HFFc6 (cell line): ENCODE measurements at places on chromosomes 6 and 20.

DNA sequence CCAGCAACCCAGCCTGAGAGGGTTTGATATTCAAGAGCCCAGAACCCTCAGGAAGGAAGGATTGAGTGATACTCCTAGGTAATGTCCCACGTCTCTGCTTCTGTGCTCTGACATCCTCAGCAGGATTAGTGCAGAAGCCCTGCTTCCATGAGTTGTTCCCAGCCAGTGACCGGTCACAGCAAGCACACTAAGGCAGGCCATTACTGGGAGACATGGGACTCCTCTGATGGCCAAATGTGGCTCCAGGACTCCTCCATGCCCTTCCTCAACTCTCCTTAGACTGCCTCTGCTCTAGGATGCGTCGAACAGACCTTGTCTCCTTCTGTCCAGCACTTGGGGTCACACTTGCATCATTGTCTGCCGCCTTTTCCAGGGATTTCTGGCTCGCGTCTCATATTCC lies 7.6 kb downstream of the HLA-A start:
- H3K27ac ChIP-seq = no peak overlapping the region
- H3K27me3 ChIP-seq = peaks cover 3% of the 10 kb centered on the region
- DNase-seq = no peak

DNA sequence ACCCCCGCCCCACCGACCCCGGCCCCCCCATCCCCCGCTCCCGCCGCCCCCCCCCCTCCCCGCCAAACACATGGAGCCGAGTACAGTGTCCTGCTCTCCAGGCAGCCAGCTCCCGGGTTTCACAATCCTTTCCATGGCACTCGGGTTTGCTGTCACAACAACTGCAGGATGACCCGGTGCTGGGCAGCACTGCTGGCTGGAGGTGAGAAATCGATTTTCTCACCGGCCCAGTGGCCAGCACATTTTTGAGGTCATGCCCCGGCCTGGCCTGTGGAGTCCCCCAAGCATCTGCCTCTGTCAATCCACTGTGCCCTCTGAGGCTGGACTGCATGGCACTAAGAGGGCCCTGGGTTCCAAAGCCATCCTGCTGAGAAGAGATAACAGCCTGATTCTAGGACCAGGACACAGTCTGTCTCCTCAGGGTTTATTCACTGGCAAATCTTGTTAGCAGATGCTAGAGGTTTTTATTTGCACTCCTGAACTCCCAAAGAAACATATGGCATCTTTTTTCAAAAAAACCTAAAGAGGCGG lies 129.5 kb downstream of the NFATC2 start:
- H3K4me3 ChIP-seq = no peak overlapping the region; the same call in 1 of the 2 replicates
- no peaks in the 10 kb centered on the region for H3K36me3 ChIP-seq
- H3K27ac ChIP-seq = no peak overlapping the region; the same call in 1 of the 2 replicates
- no peaks in the 10 kb centered on the region; the same call in 1 of the 2 replicates for H3K27me3 ChIP-seq

GRCh38 chr6:6003621-6004366 lies 2.9 kb downstream of the NRN1 start:
- DNase-seq = no peak
- H3K36me3 ChIP-seq = peaks cover 13% of the 10 kb centered on the region
- H3K27me3 ChIP-seq = peaks cover 46% of the 10 kb centered on the region
- no peak overlapping the region for H3K4me3 ChIP-seq

DNA sequence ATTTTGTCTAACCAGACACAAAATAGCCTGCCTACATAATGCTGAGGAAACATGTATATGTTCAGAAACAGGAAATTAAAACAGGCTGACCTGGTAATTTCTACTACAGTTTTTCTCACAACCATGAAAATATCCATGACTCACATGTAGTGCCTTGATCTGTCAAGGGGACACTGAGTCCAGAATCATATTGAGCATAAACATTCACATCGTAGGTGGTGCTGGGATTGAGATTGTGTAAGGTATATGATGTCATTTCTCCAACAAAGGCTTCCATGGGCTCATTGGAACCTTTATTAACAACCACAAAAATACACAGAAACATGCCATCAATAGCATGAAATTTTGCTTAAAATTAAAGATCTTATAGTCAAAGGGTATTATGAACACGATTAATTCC lies 80.9 kb downstream of the COL12A1 start:
- H3K4me3 ChIP-seq = no peak overlapping the region
- H3K4me1 ChIP-seq = peaks cover 41% of the 10 kb centered on the region
- H3K36me3 ChIP-seq = peaks cover 78% of the 10 kb centered on the region
- no peak overlapping the region; the same call in 1 of the 2 replicates for H3K27ac ChIP-seq
- no peak for DNase-seq

GRCh38 chr20:50041246-50041873 lies 58.6 kb downstream of the SNAI1 start:
- no peak overlapping the region for H3K4me3 ChIP-seq
- H3K27me3 ChIP-seq = peaks cover 1% of the 10 kb centered on the region
- no peak for DNase-seq
- no peaks in the 10 kb centered on the region for H3K36me3 ChIP-seq
- no peak overlapping the region for H3K27ac ChIP-seq
- peaks cover 7% of the 10 kb centered on the region for H3K4me1 ChIP-seq

DNA sequence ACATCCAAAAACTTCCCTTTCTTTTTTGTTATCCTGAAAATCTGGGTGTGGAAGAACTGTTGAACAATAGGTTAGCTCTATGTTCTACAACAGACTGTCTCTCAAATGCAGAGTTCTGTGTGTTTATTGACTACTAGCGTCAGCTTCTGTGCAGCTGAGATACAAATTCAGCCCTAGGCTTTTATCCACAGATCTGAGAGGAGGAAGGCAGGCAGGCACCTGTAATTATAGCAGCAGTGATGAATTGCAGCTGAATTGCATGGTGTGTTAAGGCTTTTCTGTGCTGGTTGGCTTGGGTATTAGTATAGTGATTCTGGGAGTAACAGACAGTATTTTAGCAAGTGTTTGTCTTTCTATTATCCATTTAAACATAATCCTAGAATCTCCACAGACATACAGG lies 24.4 kb downstream of the GRIK2 start:
- DNase-seq = no peak
- no peak overlapping the region for H3K27ac ChIP-seq
- H3K4me3 ChIP-seq = no peak overlapping the region

- DNase-seq = no peak
- peaks cover 16% of the 10 kb centered on the region for H3K4me1 ChIP-seq
- H3K4me3 ChIP-seq = no peak overlapping the region
- no peak overlapping the region for H3K27ac ChIP-seq
- peaks cover 2% of the 10 kb centered on the region; the same call in 1 of the 2 replicates for H3K27me3 ChIP-seq
Observed at GRCh38 chr6:135703621-135704020, 147.9 kb upstream of the PDE7B start.

- H3K27me3 ChIP-seq = peaks cover 2% of the 10 kb centered on the region
- H3K36me3 ChIP-seq = peaks cover 46% of the 10 kb centered on the region
- H3K4me1 ChIP-seq = peaks cover 21% of the 10 kb centered on the region
- no peak for DNase-seq
- no peak overlapping the region for H3K27ac ChIP-seq
Observed at GRCh38 chr6:37460805-37461204, 27.8 kb downstream of the CMTR1 start.

- H3K4me3 ChIP-seq = no peak overlapping the region
- H3K27me3 ChIP-seq = peaks cover 10% of the 10 kb centered on the region
- peaks cover 13% of the 10 kb centered on the region for H3K4me1 ChIP-seq
- DNase-seq = no peak
Observed at GRCh38 chr20:10679269-10679668, 5.5 kb upstream of the JAG1 start.

GRCh38 chr20:47951521-47951971 lies 166.3 kb upstream of the SULF2 start:
- H3K4me1 ChIP-seq = no peaks in the 10 kb centered on the region
- peaks cover 2% of the 10 kb centered on the region for H3K27me3 ChIP-seq
- H3K4me3 ChIP-seq = no peak overlapping the region
- H3K27ac ChIP-seq = no peak overlapping the region
- DNase-seq = no peak
- H3K36me3 ChIP-seq = peaks cover 6% of the 10 kb centered on the region

DNA sequence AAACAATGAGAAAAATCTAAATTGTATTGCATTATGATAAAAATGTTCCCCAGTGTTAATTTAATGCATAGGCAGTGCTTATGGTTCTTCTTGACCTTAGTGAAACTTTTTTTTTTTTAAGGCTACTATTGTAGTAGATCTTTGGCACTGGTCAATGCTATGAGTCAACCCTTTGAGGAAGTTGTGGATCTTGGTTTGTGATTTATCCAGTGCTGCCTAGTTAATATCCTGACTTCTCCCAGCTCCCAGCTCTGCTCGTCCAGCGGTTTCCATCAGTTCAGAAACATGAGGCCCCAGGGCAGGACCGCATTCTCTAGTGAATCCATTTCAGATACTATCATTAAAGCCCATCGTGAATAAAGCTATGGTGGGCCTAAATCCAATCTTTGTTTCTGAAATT lies 364.5 kb upstream of the JARID2 start:
- H3K27ac ChIP-seq = peak overlapping the region; percentile 76
- H3K27me3 ChIP-seq = no peaks in the 10 kb centered on the region
- DNase-seq = peak; percentile 64
- H3K4me3 ChIP-seq = no peak overlapping the region

DNA sequence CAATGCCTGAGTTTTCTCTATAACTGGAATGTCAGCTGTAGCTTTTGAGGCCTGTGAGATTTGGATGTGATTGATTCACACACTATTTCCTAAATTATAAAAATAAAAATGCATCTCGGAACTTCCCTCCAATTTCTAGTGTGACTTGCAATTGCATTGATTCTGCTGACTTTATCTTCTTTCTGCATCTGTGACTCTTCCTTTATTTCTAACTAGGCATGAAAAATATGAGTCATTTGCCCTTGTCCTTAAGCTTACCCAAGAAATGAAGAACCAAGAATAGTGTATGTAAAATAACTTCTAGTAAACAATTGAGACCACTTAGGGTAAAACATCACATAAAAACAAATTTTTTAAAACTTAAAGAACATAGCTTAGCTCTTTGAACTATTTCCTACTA lies 12.9 kb downstream of the OR2J2 start:
- H3K27ac ChIP-seq = no peak overlapping the region
- H3K27me3 ChIP-seq = no peaks in the 10 kb centered on the region; the same call in 1 of the 2 replicates
- peaks cover 5% of the 10 kb centered on the region; the same call in 1 of the 2 replicates for H3K36me3 ChIP-seq
- DNase-seq = no peak
- H3K4me1 ChIP-seq = no peaks in the 10 kb centered on the region

DNA sequence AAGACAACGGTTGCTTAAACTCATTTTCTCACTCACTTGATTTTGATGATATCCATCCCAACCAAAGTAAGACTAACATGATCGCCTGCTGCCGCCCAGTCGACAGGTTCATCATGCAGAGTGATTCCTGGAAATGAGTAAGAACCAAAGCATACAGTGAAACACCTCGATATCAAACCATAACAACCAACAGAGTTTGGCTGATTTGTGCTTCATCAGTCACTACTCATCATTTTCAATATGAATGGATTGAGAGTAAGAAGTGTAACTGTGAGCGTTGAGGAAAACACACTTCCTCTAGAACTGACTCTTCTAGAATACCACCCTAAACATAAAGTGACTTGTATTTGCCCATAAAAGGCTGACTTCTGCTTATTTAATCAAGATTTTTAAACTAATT lies 29.2 kb upstream of the ALDH8A1 start:
- H3K4me1 ChIP-seq = peaks cover 7% of the 10 kb centered on the region
- peaks cover 40% of the 10 kb centered on the region for H3K36me3 ChIP-seq
- DNase-seq = no peak
- no peak overlapping the region for H3K27ac ChIP-seq
- H3K4me3 ChIP-seq = no peak overlapping the region

- peaks cover 4% of the 10 kb centered on the region for H3K27me3 ChIP-seq
- H3K4me1 ChIP-seq = peaks cover 41% of the 10 kb centered on the region
- peak overlapping the region; percentile 76 for H3K27ac ChIP-seq
- H3K36me3 ChIP-seq = peaks cover 20% of the 10 kb centered on the region
Observed at GRCh38 chr20:62143957-62144825, 622 bp downstream of the SS18L1 start.

GRCh38 chr6:56223995-56224394 lies 23.4 kb downstream of the COL21A1 start:
- H3K4me1 ChIP-seq = peaks cover 30% of the 10 kb centered on the region; the same call in 1 of the 2 replicates
- H3K27ac ChIP-seq = no peak overlapping the region
- 0 out of 2 replicates have a peak, but pooled peaks cover 2% of the 10 kb centered on the region for H3K27me3 ChIP-seq
- H3K4me3 ChIP-seq = no peak overlapping the region
- H3K36me3 ChIP-seq = no peaks in the 10 kb centered on the region
- peak; percentile 80 for DNase-seq

DNA sequence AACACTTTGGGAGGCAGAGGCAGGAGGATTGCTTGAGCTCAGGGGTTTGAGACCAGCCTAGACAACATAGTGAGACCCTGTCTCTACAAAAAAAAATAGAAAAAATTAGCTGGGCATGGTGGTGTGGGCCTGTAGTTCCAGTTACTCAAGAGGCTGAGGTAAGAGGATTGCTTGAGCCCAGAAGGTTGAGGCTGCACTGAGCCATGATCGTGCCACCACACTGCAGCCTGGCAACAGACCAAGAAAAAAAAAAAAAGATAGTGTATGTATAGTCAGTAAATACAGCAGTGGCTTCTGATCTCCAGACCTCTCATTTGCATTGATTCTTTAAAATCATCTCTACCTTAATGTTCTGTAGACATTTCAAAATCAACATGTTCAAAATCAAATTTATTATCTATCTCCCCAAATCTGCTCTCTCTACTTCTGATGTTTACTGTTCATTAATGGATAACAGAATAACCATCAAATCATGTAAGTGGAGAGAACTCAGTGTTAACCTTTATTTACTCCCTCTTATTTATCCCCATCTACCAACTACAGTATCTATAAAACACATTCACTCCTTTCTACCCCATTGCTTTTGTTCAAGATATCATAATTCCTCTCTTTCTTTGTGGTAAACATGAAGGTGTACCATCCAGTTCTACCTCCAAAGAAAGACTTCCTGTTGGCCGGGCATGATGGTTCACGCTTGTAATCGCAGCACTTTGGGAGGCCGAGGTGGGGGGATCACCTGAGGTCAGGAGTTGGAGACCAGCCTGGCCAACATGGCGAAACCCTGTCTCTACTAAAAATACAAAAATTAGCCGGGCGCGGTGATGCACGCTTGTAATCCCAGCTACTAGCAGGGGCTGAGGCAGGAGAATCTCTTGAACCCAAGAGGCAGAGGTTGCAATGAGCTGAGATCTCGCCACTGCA lies 7.7 kb downstream of the PROCR start:
- H3K27me3 ChIP-seq = no peaks in the 10 kb centered on the region; the same call in 1 of the 2 replicates
- H3K4me1 ChIP-seq = peaks cover 8% of the 10 kb centered on the region
- peaks cover 14% of the 10 kb centered on the region for H3K36me3 ChIP-seq

DNA sequence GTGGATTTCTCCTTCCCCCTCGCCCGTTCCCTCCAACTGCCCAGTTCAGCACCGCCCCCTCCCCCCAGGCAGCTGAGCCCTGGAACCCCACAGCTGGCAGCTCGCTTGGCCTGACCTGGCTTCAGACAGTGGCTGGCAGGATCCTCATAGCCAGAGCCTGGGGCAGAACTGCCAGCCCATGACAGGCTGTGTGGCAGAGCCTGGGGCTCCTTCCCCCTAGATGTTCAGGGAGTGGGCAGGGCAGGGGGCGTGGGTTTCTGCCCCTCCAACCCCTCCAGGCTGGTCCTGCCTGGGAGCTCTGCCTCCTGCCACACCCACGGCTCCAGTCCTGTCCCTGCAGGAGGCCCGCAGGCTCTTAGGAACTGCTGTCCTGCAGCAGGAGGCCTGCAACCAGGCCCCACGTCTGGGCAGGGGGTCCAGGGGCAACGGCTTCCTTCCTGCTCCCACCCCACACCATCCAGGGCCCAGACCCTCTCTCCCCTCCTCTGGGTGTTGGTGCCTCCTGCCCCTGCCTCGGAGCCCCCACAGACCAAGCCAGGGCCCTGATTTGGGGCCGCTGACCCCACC lies 9.6 kb upstream of the KCNQ2 start:
- H3K4me1 ChIP-seq = no peaks in the 10 kb centered on the region
- no peak for DNase-seq
- no peak overlapping the region for H3K27ac ChIP-seq
- H3K27me3 ChIP-seq = peaks cover 17% of the 10 kb centered on the region
- no peak overlapping the region for H3K4me3 ChIP-seq
